ENCODE measurements at places on chromosomes 2 and 18. TPM values are rescaled to one million over a fixed set of nuclear protein-coding genes. Genes with fewer than 3 reads are reported as not detected.

Gene GCG
- not detected for total RNA-seq

Gene SLC38A11
- total RNA-seq, result 0.48 TPM

- ATAC-seq, result peak; percentile 31
These were observed 146.6 kb upstream of the REV1 start for GRCh38 chr2:99636144-99637034.

GRCh38 chr2:38174131-38174530 lies 98.2 kb upstream of the CYP1B1 start:
- ATAC-seq, result no peak

DNA sequence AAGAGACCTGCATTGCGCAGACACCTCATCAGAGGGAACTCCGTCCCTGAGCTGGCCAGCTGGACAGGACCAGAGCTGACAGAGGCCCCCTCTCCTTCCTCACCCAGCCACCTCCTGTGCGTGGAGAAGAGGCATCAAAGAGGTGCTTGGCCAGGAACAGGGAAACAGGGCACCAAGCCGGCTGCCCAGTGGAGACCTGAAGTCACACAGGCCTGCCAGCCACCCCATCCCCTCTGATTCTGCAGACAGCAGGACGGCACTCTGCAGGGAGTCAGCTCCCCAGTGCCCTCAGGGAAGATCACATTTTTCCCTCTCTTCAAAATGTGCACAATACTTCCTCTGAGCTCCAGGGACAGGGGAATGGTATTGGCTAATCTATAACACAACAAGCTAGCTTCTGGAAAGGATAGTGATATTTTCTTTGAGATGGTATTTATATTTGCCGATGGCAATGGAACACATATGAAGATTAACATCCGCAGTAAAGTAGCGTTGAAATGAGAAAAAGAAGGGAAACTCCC lies 30.5 kb downstream of the SLC1A4 start:
- ATAC-seq, result no peak

Gene LRRTM1
- not detected for total RNA-seq

Gene C2orf15
- total RNA-seq, result 1.9 TPM

Gene COBLL1
- total RNA-seq, result 92.0 TPM

Gene FBXO15
- total RNA-seq, result 0.76 TPM

DNA sequence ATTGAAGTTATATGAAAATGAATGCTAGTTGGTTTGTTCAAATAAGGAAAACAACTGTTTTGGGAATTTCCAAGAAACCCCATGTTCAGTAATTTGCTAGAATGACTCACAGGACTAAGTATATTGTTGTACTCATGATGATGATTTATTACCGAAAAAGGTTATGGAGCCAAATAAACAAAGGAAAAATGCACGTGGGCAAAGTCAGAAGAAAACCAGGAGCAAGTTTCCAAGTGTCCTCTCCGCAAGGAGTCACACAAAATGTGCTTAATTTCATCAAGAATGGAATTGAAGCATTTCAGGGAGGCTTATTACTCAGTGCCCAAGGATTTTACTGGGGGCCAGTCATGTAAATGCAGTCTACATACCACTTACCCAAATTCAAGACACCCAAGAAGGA lies 1652.4 kb upstream of the TMEFF2 start:
- no peak for ATAC-seq

Gene FARP2
- 33.5 TPM for total RNA-seq

DNA sequence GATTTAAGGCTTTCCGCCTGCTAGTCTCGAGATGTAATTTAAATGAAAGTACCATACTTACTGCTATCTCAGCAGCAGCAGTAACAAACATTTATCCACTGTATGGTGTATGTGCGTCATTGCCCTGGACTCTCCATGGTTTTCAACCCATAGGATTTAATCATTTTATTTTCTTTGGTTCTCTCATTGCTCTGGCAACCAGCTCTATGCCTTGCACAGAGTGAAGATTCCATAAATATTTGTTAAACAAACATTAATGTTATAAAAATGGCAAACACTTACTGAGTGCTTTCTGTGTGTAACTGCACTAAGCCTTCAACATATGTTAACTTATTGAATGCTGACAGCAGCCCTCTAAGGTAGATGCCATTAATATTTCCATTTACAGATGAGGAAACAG lies 1.3 kb upstream of the LMAN1 start:
- ATAC-seq, result no peak

- ATAC-seq, result no peak
These were observed 97.9 kb upstream of the TAF1B start for GRCh38 chr2:9745153-9745899.

DNA sequence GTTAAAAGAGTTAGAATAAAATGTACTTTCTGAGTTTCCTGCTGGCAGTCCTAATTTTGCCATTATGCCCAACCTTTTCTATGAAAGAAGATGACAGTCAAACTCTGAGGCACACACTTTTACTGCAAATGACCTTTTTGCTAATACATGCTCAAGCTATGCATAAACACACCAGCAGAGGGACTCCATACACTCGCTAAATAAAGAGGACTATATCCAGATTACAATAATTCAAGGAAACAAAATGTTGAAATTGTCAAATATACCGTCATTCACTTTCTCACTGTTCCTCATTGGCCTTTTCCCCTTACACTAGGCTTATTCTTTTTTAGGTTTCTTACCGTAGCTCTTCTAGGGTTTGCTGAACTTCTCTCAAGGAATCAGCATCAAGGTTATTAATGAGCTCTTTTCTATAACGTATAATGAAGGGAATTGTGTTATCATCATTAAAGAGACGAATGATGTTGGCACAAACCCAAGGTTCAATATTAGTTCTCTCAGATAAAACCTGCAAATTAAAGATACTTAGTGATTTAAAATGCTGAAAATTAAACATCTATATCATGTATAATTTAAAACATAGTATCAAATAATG lies 25.7 kb downstream of the SRBD1 start:
- peak; percentile 66 for ATAC-seq

Gene XIRP2
- total RNA-seq, result 0.28 TPM

Gene MBD2
- 175 TPM for total RNA-seq

DNA sequence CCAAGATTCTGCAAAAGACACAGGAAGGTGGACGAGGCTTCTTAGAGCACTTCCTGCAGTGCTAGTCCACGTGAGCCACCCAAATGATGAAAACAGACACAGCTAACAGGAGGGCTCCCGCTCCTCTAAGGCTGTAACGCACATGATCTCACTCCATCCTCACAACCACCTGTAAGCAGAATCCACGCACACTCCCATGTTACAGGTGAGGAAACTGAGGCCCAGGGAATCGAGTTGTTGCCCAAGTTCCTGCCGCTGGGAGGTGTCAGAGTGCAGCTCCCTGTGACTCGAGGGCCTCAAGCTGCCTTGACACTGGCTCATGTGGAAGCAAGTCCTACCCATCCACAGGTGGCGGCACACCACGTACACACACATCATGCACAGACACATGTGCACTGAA lies 4.4 kb downstream of the DNMT3A start:
- ATAC-seq, result peak; percentile 42

- ATAC-seq, result no peak
These were observed 80.7 kb downstream of the ITGB1BP1 start for GRCh38 chr2:9342659-9343058.

DNA sequence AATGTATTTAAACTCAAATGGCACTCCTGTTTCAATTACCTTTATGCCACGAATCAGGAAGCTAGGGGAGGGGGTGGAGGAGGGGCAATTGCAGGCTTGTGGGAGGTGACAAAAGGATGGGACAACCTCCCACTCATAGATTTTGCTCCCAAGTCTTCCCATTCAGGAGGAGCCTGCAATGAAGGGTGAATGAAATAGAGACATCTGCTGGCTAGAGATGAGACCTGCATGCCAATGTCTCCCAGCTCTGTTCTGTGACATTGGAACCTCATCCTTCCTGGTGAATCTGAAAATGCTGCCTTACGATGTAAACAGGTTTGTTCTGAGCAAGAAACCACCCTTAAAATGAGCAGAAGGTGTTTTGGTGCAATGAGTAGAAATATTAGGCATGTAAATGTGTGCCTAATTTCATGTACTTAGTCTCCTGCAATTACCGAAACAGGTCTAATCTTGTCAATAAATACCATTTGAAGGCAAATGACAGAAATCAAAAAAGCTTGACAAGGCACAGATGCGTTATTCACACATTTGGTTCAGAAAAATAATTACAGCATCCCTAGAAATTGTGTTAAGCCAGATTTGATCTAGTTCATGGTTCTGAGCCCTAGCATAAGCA lies 2.7 kb upstream of the PID1 start:
- ATAC-seq, result peak; percentile 78

DNA sequence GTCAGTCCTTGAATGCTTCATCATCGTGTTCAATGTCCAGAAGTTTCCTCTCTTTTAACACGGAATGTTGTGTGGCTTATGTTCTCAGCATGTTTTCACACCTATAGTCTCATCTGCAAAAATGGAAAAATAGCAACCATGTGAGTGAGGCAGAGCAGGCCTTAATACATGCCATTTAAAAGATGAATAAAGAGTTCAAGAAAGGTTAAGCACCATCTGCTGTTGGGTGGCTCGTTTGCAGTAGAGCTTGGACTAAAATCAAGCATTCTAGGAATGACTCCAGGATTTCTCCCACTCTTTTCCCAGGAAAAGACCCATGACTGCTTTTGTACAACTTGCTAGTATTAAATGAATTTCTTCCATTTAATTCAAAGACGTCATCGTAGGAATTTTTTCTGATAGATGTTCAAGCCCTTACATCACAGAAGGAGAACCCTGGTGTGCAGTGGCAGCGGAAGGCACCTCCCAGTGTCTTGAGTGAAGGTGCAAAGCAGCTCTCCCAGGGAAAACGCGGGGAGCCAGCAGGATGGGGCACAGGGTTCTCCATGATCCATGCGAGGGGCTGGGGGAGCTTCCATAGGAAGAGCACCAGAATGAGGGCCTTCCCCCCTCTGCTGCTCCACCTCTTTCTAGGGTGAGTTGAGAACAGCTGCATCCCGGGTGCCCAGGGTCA lies 9.6 kb downstream of the DCDC2C start:
- no peak for ATAC-seq

GRCh38 chr18:8065284-8065683 lies 498.2 kb downstream of the PTPRM start:
- ATAC-seq, result no peak

GRCh38 chr18:10750191-10751035 lies 224.6 kb downstream of the NAPG start:
- no peak for ATAC-seq

DNA sequence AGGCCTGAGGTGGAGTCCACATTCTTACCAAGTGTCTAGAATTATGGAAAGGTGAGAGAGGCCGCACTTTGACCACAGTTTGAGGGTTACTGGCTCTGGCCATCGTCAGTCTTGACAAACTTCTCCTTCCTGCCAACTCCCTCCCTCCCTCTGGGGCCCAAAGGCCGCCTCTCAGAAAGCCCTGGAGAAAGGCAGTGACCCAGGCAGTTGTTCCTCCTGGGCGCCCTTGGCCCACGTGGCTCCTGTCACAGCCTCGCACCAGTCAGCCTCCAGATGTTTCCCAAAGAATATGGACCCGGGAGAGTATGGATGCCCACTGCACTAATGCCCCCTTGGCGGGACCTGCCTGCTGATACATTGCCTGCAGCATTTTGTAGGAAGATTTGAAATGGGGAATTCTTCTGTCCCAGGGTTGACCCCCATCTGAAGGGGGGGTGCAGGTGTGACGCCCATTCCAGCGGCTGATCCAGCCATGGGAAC lies 61.7 kb downstream of the ASB1 start:
- ATAC-seq, result no peak

- no peak for ATAC-seq
These were observed 82.9 kb downstream of the POLR1A start for GRCh38 chr2:86022661-86023365.

GRCh38 chr2:133265432-133265949 lies 302.8 kb downstream of the NCKAP5 start:
- ATAC-seq, result peak; percentile 23

DNA sequence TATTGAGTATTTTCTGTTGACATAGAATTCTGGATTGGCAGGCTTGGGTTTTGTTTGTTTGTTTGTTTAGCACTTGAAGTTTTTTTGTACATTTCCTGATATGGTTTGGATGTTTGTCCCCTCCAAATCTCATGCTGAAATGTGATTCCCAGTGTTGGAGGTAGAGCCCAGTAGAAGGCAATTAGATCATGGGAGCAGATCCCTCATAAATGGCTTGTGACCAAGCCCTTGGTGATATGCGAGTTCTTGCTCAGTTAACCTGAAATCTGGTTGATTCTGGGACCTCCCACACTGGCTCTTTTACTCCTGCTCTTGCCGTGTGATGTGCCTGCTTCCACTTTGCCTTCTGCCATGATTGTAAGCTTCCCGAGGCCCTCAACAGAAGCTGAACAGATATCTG lies 98.0 kb downstream of the PTPN4 start:
- no peak for ATAC-seq

GRCh38 chr2:208006833-208007232 lies 18.5 kb downstream of the PLEKHM3 start:
- peak; percentile 90 for ATAC-seq

Gene FHL2
- 39.0 TPM for total RNA-seq

Gene PLCD4
- 5.7 TPM for total RNA-seq

DNA sequence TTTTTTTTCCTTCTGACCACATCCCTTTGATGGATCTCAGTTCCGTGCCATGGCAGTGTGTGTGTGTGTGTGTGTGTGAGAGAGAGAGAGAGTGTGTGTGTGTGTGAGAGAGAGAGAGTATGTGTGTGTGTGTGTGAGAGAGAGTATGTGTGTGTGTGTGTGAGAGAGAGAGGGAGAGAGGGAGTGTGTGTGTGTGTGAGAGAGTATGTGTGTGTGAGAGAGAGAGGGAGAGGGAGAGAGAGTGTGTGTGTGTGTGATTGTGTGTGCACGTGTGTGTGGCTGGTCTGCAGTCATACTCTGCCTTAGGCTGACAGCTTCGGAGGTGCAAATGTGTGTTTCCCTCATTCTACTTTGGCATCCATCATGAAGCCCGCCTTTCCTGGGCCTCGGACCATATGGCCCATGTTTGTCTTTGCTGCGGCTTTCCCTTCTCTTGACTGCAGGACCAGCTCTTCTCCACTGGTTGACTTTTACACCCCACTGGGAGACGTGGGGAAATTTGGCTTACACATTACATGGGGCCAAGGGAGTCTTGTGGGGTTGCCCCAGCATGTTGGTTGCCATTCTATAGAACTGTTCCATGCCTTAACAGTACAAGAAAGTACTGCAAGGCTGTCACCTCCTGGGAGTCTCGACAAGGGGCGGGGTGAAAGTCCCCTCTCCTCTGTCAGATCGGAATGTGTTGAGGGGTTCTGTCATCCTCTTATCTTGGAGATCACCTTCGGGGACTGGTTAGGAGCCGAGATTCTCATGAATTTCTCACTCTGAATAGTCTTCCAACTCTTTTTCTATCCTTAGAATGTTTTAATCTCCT lies 21.6 kb downstream of the TSN start:
- ATAC-seq, result peak; percentile 11

Gene DNMT3A
- 9.5 TPM for total RNA-seq

Gene LIMS3
- not detected for total RNA-seq

- ATAC-seq, result no peak
These were observed 141.8 kb upstream of the CTDP1 start for GRCh38 chr18:79537758-79538157.

- ATAC-seq, result no peak
These were observed 62.2 kb downstream of the CLHC1 start for GRCh38 chr2:55169915-55170314.

Data from esophagus mucosa (tissue), 1 donor.